ENCODE measurements at places on chromosomes 2 and 18.

GRCh38 chr2:42338567-42339190, 22.3 kb downstream of the COX7A2L start:
- no peak for DNase-seq

GRCh38 chr2:194166818-194167217, 1490.2 kb upstream of the SLC39A10 start:
- peak; percentile 48 for DNase-seq

DNA sequence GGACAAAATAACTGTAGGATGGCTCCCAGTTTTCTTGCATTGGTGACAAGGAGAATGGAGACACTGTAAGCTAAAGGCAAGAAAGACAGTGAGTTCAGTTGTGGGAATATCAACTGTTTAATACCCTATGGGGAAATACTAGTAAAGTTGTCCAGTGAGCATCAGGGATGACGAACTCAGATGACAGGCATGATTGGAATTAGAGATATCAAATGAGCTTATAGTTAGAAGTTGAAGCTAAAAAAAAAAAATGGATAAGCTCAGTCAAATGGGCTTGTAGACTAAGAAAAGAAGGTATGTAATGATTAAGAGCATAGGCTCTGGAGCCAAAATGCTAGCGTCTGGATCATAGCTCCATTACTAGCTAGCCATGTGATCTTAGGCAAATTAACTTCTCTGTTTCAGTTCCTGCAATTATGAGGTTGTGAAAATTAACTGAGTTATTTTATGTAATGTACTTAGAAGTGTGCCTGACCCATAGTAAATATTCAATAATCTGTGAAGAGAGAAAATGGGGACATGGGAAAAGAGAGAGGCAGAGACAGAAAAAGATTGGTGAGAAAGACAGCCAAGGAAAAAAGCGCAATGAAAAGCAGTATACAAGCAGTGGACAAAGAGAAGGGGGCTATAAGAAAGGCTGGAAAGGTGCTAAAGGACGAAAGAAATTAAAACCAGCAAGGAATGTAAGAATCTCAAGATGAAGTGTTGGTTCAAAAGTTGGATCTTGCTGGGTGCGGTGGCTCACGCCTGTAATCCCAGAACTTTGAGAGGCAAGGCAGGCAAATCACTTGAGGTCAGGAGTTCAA, 95.7 kb upstream of the SLC39A10 start:
- DNase-seq, result peak; percentile 76

DNA sequence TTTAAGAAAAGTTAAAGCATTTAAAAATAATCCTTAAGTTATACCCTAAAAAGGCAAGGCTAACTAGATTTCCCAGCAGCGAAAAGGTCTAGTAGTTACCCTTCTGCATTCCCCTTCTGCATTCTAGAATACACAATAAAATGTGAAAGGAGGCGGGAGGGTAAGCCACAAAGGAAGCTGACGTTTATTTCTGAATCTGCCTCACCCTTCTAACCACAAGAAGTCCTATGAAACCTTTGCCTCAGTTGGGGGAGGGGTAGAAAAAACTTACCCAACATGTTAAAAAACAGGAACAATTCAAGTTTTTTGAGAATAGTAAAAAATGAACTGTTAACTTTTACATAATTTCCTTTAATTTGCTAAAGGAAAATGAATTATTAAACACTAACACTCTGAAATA, 11.3 kb downstream of the STK17B start:
- peak; percentile 92 for DNase-seq
